Retina (tissue), 1 donor: ENCODE measurements at places on chromosomes 13 and 19.

- peak; percentile 11 for DNase-seq
Measured at GRCh38 chr19:40503320-40503695, 36.5 kb downstream of the SPTBN4 start.

GRCh38 chr19:30567536-30568232, 195.5 kb downstream of the ZNF536 start:
- peak; percentile 40 for DNase-seq

- no peak for DNase-seq
Measured at GRCh38 chr19:55209693-55210472, 582 bp upstream of the PTPRH start.

DNA sequence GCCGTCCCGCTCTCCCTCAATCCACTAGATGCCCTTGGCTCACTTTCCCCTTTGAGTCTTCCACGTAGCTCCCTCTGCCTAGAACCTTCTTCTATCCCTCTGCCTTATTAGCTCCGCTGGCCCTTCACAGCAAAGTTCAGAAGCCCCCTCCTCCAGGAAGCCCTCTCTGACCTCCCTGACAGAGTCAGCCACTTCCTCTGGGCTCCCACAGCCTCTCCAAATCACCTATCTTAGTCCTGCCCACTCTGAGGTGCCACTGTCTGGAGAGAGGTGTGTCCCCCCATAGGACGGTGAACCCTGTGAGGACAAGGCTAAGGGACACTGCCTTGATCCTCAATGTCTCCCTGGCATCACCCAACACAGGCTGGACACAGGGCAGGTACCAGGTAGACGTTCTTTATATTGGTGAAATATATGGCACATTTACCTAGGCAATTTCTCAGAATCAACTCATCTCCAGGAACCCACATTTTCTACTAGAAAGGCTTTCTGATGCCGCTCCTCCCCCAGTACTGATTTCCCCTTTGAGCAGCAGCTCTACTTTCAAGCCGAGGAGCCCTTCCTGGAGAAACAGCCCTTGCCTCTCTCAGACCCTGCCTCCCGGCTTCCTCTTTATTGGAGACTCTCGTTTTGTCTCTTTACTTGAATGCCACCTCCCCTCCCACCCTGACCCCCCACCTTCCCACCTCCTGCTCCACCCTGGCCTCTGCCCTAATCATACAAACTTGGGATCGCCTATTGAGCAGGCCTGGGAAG, 3.4 kb upstream of the TGFB1 start:
- DNase-seq = no peak

- no peak for DNase-seq
Measured at GRCh38 chr13:63042686-63043085, 1627.0 kb upstream of the PCDH20 start.

GRCh38 chr19:890831-891230, 2.2 kb downstream of the MED16 start:
- no peak for DNase-seq

DNA sequence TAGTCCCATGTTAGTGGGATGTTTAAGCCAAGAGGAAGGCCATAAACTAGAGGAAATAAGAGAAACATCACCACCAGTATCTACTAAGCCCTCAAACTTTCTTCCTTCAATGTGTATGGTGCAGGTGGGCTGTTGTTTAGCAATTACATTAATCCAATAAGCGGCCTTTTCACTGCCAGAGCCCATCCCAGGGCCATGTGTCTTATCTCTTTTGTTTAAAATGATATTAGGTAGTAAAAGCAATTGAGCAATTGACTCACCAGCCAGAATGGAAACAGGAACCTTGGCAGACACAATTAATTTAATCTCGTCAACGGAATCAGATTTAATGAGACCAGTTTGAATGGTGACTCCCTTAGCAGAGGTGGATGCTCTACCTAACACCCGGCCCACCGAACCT, 1503.5 kb downstream of the UQCRFS1 start:
- DNase-seq = no peak

GRCh38 chr13:40776681-40777165, 5.7 kb upstream of the MRPS31 start:
- DNase-seq = no peak

DNA sequence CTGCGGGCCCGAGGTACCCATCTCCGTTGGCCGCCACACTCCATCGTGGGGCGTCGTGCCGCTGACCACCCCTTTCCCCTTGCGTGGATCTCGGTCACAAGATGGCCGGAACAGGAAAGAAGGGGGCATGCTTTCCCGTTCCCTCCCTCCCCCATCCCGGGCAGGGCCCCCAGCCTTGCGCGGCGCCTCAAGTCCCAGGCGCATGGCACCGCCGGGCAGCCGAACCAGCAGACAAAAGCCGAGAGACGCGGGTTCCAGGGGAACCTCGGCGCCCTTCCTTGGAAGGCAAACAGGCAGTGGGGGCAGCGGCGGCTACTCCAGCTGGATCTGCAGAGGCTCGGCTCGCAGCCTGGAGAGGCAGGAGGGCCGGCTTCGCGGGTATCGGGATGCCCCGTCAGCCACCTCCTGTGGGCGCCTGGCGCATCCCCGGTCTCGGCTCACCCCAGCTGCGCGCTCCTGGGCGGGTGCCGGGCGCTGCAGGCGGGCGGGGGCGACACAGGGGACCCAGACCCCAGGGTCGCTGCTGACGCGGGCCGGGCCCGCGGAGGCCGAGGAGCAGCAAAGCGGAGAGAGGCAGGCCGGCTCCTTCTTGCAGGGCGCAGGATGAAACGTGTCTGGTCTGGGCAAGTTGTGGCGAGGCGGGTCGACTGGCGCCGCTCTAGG, 439 bp downstream of the DZIP1 start:
- peak; percentile 89 for DNase-seq

DNA sequence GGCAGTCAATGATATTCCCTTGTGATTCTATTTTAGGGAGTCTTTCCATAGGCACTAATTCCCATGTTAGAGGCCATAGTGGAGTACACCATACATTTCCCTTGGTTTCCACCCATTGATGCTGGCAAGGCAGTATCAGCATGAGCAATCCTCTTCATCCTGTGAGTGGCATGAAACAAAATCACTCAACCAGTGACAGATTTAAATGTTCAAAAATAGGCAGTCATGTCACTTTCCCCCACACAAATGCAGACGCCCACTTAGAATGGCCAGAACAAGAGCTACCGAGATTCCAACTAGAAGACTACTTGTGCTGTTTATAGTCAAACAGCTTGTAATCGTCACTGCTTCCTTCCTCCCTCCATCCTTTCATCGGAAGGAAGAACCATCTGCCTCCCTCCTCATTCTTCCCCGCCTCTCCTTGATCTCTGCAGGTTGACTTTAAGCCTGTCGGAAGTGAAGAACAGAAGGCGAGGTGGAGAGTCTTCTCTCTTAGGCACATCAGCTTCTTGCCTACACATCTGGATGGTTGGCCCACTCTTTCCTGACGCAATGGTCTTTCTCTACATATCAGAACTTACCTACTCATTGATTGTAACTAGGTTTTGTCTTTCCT, 22.6 kb downstream of the RASL11A start:
- no peak for DNase-seq

GRCh38 chr19:10670182-10670581, 16.0 kb downstream of the ILF3 start:
- no peak for DNase-seq

DNA sequence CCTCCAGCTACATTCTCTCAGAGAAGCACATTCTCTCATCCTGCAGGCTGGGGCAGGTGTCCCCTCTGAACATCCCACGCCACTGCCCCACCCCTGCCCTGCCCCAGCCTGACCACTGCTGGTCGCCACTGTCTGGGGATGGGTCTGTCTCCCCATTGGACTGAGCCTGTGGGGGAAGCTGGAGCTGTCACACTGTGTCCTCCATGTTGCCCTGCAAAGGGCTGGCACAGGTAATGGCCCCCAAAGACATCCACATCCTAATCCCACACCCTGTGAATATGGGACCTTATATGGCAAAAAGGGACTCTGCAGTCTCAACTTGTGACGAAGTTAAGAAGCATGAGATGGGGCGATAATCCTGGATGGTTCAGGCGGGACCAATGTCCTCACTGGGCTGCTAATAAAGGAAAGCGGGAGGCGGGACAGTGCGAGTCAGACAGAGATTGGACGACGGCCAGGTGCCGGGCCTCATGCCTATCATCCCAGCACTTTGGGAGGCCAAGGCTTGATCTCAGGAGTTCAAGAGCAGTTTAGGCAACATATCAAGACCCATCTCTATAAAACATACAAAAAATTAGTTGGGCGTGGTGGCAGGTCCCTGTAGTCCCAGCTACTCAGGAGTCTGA, 9.1 kb downstream of the AP2S1 start:
- no peak for DNase-seq

GRCh38 chr19:40298026-40298425, 12.9 kb upstream of the AKT2 start:
- DNase-seq = no peak

DNA sequence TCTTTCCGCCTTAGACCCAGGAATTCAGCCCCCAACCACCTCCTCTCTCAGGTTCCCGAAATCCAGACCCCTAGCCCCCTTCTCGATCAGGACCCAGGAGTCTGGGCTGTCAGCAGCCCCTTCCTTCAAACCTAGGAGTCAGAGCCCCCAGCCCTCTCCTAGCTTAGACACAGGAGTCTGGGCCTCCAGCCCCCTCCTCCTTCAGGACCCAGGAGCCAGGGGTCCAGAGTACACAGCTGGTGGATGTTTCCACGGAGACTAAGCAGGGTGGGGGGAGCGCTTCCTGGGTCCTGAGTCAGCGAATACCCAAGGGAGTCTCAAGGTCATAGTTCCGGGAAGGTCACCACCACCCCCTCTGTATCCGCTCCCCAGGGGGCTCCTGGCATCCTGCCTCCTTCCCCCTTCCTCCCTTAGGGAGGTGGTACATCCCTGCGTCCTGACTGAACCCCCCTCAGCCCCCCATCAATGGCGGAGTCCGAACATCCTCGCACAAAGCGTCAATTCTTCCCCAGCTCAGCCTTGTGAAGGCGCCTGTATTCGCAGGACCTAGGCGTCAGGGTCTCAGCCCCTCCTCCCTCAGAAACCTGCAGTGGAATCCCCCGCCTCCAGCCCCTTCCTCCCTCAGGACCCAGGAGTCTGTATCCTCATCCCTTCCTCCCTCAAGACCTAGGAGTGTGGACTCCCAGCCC, 4.6 kb downstream of the CADM4 start:
- peak; percentile 83 for DNase-seq

GRCh38 chr19:40754611-40755247, 3.7 kb downstream of the SNRPA start:
- DNase-seq = no peak

DNA sequence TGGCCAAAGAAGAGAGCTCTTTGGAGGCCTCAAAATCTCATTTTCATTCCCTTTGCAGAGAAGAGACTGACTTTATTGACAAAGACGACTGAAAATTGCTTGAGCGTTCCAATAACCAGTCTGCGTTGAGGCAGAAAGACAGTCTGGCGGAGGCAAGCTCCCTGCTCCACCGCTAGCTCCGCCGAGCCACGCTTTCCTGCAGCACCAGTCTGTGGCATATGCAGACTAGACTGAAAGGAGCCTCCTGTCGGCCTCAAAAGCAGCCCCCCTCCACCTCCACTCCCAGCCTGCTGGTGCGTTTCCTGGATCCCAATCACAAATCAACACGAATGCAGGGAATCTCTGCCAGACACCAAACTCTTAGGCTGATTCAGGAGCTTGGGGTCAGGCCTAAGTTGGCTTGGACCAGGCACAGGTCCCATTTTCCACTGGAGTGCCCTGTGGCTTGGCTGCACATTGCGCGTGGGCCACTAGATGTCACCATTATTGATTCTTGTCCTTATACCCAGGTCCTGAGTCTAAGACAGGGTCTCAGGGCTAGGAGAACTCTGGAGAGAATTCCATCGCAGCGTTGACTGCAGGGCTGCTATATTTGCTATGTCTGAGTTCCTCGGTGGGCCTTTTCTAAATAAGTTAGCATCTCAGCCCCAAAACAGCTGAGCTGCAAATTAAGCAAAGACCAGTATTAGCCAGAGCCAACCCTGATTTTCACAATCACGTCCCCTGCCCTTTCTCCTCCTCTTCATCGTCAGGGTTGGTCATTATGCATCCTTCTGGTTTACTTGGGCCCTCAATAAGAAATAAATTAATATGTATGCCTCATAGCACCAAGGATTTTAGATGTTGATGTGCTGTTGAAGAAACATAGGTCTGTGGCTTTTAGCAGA, 5.2 kb upstream of the ZNF507 start:
- peak; percentile 62 for DNase-seq
